ENCODE measurements at places on chromosomes 6 and 20.

DNA sequence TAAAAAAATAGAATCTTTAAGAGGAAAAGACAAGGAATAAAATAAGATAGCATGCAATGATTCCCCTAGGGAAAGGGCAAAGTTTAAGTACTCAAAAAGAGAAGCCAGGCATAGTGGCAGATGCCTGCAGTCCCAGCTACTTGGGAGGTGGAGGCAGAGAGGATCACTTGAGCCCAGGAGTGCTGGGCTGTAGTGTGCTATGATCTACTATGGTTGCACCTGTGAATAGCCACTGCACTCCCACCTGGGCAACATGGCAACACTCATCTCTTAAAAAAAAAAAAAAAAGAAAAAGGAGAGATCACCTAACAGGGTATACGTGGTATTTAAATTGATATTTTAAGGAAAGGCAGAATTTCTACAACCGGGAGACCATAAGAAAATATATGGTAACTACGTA, 16.0 kb downstream of the EPHA7 start:
- DNase-seq = no peak

GRCh38 chr6:148535381-148535780, 192.7 kb downstream of the SASH1 start:
- no peak for DNase-seq

DNA sequence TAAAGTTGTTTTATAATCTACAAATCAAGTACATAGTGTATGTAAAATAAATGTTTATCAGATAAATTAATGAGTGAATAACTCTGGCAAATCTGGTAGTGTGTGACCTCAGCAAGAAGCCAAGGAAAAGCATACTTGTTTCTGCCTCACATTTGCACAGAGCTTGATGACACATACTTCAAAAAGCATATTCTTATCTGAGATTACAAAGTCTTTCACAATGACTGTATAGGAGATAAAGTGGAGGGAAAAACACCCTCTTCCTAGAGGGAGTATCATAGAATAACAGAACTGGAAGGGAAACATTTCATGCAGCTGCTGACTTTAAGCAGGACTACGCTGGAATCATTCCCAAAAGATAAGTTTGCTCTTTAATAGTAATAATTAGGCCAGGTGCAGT, 28.1 kb upstream of the AKAP7 start:
- no peak for DNase-seq

- no peak for DNase-seq
Observed at GRCh38 chr6:161139766-161140553, 133.9 kb downstream of the AGPAT4 start.

GRCh38 chr6:27495386-27496135, 22.7 kb upstream of the ZNF184 start:
- peak; percentile 91 for DNase-seq

DNA sequence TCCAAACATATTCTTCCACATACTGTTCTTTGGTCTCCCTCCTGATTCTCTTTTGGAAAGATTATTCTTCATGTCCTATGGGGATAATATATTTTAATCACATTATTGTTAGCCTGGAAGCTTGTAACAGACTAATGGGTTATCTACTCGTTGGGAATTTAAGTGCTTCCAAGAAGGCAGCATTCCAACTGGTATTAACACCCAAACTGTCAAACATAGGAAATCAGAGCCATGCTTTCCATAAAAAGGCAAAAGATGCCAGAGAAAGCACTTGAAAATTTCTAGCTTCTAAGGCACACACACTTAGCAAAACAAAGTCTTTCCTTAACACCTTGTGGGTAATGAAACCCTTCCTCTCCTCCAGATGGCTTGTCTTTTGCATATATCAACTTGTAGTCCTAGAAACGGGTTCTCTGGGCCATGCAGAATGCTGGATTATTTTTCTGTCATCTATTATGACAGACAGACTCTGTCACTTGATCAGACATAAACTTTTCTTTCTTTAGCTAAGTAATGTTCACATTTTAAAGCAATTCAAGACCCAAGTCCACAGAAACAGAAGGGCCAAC, 41.5 kb downstream of the B4GALT5 start:
- no peak for DNase-seq

DNA sequence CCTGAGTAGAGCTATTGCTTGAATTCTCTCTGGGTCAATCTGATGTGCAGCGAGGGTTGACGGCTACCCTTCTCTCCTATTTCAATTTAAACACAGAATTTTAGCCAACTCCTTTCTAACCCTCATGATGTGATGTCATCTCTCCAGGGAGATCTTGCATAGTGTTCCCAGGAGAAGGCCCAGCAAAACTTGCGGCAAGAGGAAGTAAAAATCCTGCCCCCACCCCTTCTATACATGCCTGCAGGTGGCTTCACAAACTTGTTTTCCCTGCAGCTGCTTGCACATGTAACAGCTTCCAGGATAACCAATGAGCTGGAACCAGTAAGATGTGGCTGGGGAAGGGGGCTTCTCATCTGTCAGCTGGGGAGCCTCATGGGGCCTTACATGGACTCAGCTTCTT, 169.3 kb upstream of the CDH4 start:
- no peak for DNase-seq

DNA sequence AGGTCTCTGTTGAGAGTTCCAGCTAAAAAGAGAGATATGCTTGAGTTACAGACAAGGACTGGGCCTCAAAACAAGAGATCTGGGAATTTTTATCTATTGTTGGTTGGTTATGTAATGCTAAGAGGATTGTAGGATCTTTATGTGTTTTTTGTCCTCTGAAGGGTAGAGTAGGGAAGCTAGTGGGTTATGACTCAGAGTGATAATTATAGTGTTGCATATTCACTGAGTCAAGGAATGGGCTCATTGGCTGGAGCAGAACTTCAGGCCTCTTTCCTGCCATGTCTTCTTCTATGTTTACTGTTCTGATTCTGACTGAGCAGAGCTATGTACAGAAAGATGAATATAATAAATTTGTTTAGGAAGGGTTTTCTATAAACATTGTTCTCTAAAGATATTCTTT, 66.1 kb upstream of the NOX3 start:
- no peak for DNase-seq

- no peak for DNase-seq
Observed at GRCh38 chr6:36442103-36442670, 467 bp downstream of the PXT1 start.

DNA sequence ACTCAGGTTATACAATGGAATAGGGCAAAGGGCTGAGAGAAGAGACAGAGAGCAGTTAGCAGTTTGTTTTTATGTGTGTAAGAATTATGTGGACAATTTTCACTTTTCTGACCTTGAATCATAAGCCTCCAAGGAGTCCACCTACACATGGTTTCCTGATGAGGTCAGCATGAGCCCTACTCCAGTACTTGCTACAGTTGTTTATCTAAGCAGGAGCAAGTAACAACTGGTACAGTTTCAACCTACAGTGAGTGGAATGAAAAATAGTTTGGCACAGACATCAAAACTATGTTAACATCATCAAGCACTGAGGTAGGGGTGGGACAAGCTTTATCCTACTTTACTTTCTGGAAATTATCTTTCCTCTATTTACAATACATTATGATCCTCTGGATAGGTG, 426.7 kb upstream of the ID4 start:
- DNase-seq = no peak

GRCh38 chr6:75091467-75092190, 114.2 kb downstream of the COL12A1 start:
- no peak for DNase-seq

GRCh38 chr6:133805876-133806275, 83.0 kb upstream of the TCF21 start:
- DNase-seq = no peak

DNA sequence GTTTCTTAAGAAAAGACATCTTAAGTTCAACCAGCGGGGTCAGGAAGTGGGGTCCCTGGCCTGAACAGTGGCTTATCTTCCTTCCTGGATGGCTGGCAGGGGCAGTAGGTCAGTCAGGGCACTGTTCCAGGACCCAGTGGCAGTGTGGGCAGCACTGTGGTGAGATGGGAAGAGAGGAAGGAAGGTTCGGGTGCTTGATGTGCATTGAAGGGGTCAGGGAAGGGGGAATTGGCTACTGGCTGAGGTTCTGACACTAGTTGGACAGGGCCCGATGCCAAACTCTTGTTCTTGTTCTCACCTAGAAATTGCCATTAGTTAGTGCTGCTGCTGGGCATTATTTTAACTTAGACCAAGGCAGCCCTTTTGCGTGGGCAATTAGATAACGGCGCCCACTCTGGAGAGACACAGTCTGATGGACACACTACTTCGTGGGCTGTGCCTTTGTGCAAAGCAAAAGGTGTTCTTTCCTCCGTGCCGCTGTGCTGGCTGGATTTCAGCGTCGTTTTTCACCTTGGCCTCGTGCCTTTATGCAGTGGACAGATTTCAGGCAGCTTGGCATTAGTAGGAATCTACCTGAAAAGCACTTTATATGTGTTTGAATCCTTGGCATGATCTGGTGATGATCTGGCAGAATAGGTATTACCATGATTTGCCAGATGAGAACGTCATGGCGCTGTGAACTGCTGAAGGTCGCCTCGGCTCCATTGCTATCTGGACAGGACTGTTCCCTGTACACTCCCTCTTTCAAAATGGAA, 30.3 kb downstream of the UTRN start:
- no peak for DNase-seq

- no peak for DNase-seq
Observed at GRCh38 chr6:166379800-166380199, 2.9 kb downstream of the MPC1 start.

DNA sequence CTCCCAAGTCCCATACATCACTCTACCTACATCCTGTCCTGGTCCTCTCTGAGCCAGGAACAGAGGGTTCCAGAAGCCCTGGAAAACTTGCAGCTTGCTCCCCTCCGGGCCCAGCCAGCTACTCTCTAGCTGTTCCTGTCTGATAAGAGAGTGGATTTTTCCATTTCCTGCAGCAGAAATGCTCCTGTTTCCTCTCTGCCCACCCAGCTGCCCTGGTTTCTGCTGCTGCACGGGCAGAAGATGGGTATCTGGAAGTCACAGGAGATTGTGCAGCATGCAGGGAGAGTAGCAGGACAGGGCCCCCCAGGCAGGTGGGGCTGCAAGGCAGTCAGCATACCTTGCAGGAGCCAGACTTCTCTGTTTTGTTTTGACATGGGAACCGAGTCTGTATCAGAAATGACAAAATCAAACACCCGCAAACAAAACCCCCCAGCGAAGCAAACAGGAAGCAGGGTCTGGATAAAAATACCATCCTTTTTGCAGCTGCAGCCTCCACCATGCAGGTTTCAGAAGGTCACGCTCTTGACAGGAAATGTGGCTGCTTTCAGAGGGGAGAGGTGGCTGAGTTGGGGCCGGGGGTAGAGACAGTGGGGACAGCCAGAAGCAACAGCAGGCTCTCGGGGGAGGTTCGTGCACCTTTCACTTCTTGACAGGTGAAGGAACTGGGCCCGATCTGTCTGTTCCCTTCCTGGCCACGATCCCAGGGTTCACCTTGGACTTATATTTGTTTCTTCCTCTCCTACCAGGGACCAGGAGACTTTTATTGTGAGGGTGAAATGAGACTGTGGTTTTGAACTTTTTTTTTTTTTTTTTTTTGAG, 50.8 kb upstream of the FAM83D start:
- DNase-seq = peak; percentile 49

DNA sequence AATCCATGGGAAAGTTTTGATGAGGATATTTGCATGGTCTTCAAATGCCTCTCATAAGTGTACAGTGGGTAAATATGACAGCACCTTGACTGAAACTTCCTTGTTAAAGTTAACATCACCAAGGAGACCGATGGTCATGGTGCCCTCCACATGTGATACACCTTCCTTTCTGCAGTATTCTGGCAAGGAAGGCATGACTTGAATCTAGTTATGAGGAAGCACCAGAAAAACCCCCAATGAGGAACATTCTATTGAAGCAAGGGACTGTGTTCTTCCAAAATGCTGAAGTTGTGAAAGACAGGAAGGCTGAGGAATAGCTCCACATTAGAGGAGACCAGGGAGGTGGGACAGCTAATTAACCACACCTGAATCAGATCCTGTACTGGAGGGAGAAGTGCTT, 118.3 kb downstream of the SLC24A3 start:
- no peak for DNase-seq

- no peak for DNase-seq
Observed at GRCh38 chr6:165486183-165487137, 176.6 kb downstream of the PDE10A start.

DNA sequence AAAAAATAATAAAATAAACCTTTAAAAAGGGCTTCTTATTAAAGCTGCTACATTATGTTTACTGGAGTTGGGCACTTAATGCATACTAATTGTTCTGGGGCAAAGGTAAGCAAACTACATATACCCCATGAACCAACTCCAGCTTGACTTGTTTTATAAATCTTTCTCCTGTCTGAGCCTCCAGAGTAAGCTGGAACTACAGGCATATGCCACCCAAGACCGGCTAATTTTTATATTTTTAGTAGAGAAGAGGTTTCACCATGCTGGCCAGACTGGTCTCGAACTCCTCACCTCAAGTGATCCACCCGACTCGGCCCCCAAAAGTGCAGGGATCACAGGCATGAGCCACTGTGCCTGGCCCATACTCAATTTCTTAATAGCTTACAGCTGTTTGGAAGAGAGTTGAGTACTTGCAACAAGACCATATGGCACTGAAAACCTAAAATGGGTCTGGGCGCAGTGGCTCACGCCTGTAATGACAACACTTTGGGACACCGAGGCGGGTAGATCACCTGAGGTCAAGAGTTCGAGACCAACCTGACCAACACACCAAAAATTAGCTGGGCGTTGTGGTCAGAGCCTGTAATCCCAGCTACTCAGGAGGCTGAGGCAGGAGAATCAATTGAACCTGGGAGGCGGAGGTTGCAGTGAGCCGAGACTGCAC, 19.9 kb downstream of the ROMO1 start:
- DNase-seq = no peak

DNA sequence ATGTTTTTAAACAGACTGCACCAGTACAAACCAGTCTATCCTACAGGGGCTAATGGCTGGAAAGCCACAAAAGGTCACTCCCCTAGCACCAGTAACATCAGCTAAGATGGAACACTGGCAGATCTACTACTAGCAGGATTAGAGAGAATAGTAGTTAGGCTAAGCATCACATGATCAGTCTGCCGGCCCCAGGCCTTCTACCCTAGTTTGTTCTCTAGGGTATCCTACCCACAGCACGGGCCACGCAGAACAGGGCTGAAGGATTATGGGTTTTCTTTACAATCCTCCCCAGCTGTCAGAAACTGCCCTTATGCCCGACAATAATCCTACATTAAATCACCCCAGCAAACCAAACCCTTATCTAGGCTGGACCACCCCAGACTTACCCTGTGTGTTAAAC, 156.0 kb downstream of the LY86 start:
- DNase-seq = no peak
